Mesothelial cell of epicardium (in vitro differentiated cells): ENCODE measurements at places on chromosomes 7 and 10. TPM values are rescaled to one million over a fixed set of nuclear protein-coding genes. Genes with fewer than 3 reads are reported as not detected.

- DNase-seq: no peak
These were observed 26.2 kb downstream of the VSIR start for GRCh38 chr10:71747039-71747531.

FGFR2 gene
- total RNA-seq: 78.0 to 88.3 TPM (median 83.2 TPM) in 3 replicates

- no peak for DNase-seq
These were observed 19.1 kb upstream of the ARMS2 start for GRCh38 chr10:122435212-122435827.

- DNase-seq: no peak
These were observed 137.2 kb upstream of the ADARB2 start for GRCh38 chr10:1874533-1874932.

- no peak for DNase-seq
These were observed 97.0 kb downstream of the HGF start for GRCh38 chr7:81672872-81673271.

DNA sequence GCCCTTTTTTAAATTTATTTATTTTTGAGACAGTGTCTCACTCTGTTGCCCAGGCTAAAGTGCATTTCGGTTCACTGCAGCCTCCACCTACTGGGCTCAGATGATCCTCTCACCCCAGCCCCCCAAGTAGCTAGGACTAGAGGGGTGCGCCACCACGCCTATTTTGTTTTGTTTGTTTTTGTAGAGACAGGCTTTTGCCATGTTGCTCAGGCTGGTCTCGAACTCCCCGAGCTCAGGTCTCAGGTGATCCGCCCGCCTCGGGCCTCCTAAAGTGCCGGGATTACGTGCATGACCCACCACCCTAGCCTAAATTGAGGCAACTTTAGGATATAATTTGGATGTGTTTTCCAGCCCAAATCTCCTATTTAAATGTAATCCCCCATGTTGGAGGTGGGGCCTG lies 805 bp downstream of the ZNF736 start:
- no peak for DNase-seq

INTS1 gene
- 141 to 163 TPM (median 149 TPM) in 3 replicates for total RNA-seq

- DNase-seq: peak; percentile 93
These were observed at the start of gene CCSER2 for GRCh38 chr10:84328418-84329195. CCSER2 (plus strand) TSS chr10:84328589; CDS start chr10:84371053, 42,464 bp downstream.

DNA sequence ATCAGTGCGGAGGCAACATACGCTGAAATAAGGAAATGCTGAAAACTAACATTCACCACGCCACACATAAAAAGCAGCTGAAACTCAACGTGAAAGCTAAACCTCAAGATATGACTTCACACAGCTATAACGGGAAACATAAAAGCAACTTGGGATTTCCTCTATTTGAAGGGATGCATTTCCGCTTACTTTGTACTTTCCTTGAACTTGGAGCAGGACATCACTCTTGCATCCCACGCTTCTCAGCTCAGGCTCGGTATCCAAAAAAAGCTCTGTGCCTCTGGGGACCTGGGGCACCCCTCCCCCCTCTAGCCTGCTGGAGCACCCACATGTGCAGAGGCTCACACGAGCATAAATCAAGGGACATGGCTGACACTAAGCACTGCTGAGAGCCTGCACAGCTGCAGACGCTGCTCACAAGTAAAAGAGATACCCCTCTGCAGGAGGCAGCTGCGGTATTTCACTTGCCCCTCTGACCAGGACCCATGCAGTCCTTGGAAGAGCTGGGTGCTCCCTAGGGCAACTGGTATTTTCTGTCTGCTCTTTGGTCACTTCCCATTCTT lies 34.2 kb downstream of the PARD3 start:
- no peak for DNase-seq

- no peak for DNase-seq
These were observed 138.6 kb downstream of the RGS10 start for GRCh38 chr10:119403921-119404320.

PRTFDC1 gene
- total RNA-seq: 26.3 to 27.5 TPM (median 27.0 TPM) in 3 replicates

GRCh38 chr7:158533386-158534133 lies 54.1 kb downstream of the PTPRN2 start:
- no peak for DNase-seq

GRCh38 chr10:4062751-4063150 lies 277.7 kb upstream of the KLF6 start:
- no peak for DNase-seq

ODAD2 gene
- total RNA-seq: 0.24 to 0.80 TPM (median 0.25 TPM) in 3 replicates

DNA sequence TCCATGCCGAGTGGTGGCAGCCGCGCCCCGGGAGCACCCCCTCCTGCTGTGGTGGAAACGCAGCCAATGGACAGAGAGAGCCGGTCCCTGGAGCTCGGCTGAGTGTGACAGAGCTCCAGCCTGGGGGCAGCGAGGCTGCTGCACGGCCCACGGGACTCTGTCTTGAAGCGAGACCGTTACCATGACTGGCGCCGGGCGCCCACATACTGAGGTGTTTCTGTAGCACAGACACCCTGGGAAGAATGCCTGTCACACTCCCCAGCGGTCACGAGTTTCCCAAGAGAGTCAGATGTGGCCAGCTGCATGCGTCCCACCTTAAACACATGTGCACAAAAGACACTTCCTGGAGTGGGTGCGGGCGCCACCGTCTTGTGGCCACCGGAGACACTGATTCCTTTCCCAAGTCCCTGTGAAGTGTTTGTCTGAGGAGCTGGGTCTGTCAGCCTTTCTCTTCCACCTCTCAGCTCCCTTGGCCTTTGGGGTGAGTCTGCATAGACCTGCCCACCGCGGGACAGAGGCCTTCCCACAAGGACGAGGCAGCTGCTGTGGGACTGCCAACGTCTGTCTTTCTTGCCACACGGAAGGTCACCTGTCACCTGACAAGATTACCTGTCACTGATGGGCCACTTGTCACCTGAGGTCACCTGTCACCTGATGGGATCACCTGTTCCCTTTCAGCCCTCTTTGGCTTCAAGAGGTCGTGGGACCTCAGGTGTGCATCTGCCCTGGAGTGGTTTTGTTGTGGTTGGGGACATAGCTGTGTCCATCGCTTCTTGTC lies 94.6 kb downstream of the DNAJB6 start:
- no peak for DNase-seq

DNA sequence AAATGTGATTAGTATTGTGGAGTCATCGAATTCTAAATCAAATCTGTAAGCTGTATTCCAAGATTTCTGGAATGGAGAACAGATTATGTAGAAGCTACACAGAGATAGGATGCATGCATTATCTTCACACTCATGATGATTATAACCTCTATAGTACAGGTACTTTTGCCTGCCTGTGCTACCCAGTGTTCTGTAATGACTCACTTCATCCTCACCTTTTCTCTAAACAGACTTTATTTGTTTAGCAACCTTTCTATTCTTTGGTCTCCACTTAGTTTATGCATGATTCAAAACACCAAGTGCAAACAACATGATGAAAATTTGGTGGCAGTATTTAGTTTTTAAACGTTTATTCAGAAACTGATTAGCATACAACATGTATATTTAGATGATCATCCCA lies 68.4 kb upstream of the PRPS1L1 start:
- no peak for DNase-seq

DNA sequence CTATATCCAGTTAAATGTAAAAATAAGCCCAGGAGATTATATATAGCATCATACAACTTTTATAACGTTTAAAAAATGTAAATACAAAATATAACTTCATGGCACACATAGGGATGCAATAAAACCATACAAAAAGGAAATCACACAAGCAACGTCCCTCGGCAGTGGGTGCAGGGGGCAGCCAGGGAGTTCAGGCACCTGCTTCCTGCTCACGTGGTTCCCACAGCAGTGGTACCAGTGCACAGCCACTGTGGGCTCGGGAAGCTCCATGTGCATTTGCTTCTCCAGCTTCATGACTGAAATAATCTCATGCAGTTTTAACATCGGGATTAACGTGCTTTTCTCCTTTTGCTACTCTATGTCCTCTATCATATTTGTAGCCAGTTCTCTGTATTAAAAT lies 255.5 kb upstream of the CXCL12 start:
- DNase-seq: no peak

- DNase-seq: no peak
These were observed 24.1 kb upstream of the R3HCC1L start for GRCh38 chr10:98110356-98110755.

CLRN3 gene
- not detected in 3 replicates for total RNA-seq
